ENCODE measurements at places on chromosomes 16 and 17. TPM values are rescaled to one million over a fixed set of nuclear protein-coding genes. Genes with fewer than 3 reads are reported as not detected.

Gene C16orf95
- 3.0 TPM for total RNA-seq

Gene KRTAP4-5
- not detected for total RNA-seq

Gene KRTAP9-4
- total RNA-seq, result not detected

Gene FGF11
- total RNA-seq, result 2.2 TPM

Gene ST6GALNAC1
- total RNA-seq, result 90.2 TPM

Gene HOXB5
- total RNA-seq, result 29.3 TPM

All from mucosa of descending colon (tissue), 3 donors.